ENCODE measurements at places on chromosomes 3 and 15.
A peak's percentile ranks its signal among the peaks of the same experiment; 100 is the strongest.

DNA sequence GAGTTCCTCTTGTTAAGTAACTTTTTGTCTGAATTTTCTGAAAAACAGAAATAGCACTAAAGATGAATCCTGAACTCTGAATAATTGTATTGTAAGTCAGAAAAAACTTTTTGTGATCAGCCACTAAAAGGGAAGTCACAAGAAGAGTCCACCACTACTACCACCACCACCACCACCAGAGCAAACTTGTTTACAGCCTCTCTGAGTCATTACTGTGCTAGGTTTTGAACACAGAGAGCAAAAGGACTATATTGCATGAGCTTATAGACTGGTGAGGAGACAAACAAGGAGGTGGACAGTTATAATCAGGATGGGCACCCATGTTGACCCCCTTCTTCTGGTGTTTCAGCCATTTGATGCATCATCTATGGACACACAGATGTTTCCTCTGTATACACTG lies 141.7 kb downstream of the IL5RA start:
- DNase-seq, result no peak

DNA sequence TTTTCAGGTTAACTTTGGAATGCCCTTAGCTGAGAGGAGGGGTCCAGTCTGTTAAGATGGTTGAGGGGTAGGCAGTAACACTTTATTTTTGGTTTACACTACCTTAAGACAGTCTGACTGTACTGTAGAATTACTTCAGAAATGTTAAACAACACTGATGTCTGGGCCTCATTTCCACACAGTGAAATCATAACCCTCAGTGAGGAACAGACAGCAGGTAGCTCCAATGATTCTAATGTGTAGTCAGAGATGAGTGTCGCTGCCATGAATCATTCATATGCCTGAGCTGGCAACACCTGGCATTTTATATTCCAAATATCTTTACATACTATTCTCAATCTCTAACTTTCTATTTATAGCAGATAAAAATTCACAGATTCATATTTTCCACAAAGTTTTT lies 37.3 kb upstream of the POU1F1 start:
- peak; percentile 13 for DNase-seq

DNA sequence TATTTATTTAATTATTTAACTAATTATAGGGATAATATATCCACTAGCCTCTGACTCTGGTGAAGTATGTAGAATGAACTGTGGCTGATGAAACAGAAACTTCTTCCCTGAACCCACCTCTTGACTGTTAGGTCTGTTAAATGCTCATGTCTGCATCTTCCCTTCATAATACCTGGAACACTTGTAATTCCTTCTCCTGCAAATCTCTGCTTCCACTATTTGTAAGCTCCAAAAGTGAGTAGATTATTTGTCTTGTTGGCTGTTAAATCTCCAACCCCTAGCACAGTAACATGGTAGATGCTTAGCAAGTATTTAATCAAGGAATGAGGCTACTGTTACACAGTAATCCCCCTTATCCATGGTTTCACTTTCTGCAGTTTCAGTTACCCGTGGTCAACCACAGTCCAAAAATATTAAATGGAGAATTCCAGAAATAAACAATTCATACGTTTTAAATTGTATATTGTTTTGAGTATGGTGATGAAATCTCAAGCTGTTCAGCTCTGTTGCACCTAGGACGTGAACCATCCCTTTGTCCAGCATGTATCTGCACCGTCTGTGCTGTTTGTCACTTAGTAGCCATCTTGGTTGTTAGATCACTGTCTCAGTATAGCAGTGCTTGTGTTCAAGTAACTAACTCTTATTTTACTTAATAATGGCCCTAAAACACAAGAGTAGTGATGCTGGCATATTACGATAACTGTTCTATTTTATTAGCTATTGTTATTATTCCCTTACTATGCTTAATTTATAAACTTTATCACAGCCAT lies 5.7 kb downstream of the TTBK2 start:
- DNase-seq, result no peak

DNA sequence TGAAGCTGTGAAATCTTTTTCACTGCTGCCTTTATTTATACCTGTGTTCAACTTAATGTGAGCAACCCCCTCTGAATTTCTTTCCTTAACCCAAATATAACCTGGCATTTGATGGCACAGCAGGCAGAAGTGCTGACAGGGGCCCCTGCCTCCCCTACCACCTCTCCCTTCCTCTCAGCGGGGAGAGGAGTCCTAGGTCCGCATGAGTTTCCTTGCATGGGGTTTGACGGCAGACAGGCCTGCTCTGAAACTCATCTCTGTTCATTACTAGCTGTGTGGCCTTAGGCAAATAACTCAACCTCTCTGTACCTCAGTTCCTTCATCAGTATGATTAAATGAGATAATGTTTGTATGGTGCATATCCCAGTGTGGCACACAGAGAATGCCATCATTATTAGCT lies 79.7 kb downstream of the SEC22A start:
- DNase-seq, result no peak

GRCh38 chr3:8790529-8790928 lies 21.1 kb upstream of the OXTR start:
- no peak for DNase-seq

- DNase-seq, result peak; percentile 28
These were observed 2.1 kb downstream of the SEC61A1 start for GRCh38 chr3:128054367-128054766.

DNA sequence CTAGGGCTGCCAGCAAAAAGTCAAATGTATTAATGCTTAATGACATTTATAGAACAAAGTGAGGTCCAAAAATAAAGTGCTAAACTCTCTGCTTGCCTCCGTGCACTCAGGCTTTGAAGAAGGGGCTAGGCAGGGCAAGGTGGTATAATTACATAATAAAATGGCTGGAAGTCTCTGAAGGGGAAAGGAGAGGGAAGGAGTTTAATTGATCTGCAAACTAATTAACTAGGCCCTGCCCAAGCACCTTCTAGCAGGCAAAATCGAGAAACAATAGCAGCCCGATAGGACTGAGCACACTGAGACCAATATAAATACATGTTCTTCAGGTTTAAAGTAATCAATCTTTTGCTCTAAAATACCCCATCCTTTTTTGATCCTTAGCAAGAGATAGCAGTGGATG lies 13.0 kb downstream of the DIS3L start:
- DNase-seq, result no peak

- no peak for DNase-seq
These were observed 120.4 kb upstream of the TSPAN3 start for GRCh38 chr15:77191230-77191834.

GRCh38 chr3:151875759-151876158 lies 2.3 kb downstream of the SUCNR1 start:
- peak; percentile 15 for DNase-seq

GRCh38 chr3:36689560-36689959 lies 74.8 kb downstream of the DCLK3 start:
- DNase-seq, result no peak

- DNase-seq, result no peak
These were observed 24.4 kb downstream of the SEC61A1 start for GRCh38 chr3:128076483-128077201.

DNA sequence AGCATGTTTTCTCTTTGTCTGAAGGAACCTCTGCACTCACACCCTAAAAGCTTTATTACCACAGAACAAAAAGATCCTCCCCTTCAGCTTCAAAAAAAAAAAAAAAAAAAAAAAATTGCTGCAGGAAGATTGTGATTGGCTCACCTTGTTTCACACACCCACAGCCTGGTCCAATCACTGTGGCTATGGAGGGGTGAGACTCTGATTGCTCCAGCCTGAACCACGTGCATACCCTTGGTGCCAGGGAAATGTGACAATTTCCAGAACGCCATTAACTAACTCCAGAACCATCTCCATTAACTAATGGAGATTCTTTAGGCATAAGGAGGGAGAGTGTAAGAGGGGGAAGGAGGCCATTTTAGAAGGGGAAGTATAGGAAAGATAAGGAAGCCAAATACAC lies 106.5 kb upstream of the CRBN start:
- no peak for DNase-seq
